ENCODE measurements at places on chromosomes 7 and 10. TPM values are rescaled to one million over a fixed set of nuclear protein-coding genes. Genes with fewer than 3 reads are reported as not detected.
A peak's percentile ranks its signal among the peaks of the same experiment; 100 is the strongest.

- DNase-seq: no peak
These were observed 5.3 kb upstream of the ARPC1A start for GRCh38 chr7:99320371-99320770.

- DNase-seq: no peak
These were observed 222.8 kb downstream of the TNS3 start for GRCh38 chr7:47358944-47359588.

GRCh38 chr7:26151096-26151495 is 902 bp upstream of the NFE2L3 start:
- DNase-seq: no peak

GRCh38 chr10:67936416-67936815 is 52.0 kb downstream of the SIRT1 start:
- no peak for DNase-seq

- peak; percentile 47 for DNase-seq
These were observed 195.4 kb downstream of the MAD1L1 start for GRCh38 chr7:2037301-2037807.

DNA sequence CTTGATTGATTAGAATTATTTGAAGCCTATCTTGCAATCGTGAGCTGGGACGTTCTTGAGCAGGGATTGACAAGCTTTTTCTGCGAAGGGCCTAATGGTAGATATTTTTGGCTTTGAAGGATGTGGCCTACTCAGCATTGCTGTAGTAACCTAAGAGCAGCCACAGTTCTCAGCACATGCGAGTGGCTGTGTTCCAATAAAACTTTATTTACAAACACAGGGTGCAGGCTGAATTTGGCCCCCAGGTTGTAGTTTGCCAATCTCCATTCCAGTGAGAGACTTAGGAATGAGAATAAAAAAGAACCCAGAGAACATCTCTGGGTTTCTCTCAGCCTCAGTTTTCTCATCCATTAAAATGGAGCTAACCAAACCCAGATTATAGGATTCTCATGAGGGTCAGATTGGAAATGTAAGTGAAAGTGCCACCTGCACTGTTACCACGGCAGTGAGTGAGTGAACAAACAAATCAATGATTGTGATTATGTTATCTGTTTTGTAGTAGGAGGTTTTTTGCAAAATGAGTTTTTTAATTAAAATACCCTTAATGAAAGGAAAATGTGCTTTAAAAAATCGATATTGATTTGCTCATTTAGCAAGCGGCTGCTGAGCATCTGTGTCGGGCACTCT is 664.0 kb downstream of the SDK1 start:
- DNase-seq: no peak

GRCh38 chr7:51250512-51250911 is 66.1 kb downstream of the COBL start:
- no peak for DNase-seq

DNA sequence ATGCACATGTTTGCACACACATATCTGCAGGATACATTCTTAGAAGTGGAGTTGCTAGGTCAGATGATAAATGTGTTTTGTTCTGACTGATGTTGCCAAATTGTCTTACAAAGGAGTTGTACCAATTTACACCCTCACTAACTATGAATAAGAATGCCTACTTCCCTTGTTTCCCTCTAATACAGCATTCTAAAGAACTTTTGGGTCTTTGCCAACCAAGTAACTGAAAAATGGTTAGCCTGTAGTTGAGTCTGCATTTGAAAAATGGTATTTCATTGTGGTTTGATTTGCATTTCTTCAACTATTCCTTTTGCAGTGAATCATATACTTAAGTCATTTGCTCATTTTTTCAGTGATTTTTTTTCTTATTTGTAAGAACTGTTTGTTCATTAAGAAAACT is 48.4 kb downstream of the TMEM26 start:
- no peak for DNase-seq

DNA sequence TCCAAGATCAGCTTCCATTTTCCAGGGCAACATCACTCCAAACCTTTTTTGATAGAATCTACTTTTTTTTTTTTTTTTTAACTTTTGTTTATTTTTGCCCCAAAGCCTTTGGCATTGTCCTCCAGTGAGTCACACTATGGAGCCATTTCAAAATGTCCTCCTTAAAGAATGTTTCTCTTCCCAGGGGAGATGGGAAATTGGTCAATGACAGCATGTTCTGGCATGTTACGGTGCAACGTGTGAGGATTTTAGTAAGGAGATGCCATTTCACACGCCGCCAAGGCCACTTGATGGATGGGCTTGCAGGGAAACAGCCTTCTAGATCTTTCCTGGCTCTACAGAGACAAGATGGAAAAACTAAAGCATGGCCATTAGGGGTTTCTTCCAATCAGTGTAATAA is 30.7 kb upstream of the TRIL start:
- DNase-seq: no peak

GRCh38 chr10:3538291-3538655 is 246.7 kb downstream of the KLF6 start:
- DNase-seq: no peak

DNA sequence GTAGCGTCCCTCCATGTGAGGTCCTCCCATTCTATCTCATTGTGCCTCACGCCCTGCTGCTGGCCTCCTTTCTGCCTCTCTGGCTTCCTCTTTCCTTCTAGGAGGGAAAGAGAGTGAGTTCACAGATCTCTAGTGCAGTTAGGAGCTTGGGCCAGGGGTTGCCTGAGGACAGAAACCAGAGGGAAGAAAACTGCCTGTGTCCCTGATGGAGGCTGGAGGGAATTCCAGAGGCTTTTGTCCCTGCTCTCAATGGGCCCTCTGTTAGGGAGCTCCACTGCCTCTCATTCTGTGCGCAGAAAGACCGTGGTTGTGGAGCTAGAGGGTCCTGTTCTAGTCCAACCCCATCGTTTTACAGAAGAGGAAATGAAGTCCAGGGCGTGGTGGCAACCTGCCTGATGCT is 4.6 kb downstream of the MARVELD1 start:
- no peak for DNase-seq

GRCh38 chr10:50438049-50438936 is 185.5 kb downstream of the SGMS1 start:
- no peak for DNase-seq

GRCh38 chr10:44182909-44183308 is 202.0 kb downstream of the CXCL12 start:
- no peak for DNase-seq

GRCh38 chr7:140506788-140507464 is 27.6 kb upstream of the MKRN1 start:
- no peak for DNase-seq

- DNase-seq: no peak
These were observed 10.5 kb upstream of the PAX4 start for GRCh38 chr7:127628445-127628844.

DNA sequence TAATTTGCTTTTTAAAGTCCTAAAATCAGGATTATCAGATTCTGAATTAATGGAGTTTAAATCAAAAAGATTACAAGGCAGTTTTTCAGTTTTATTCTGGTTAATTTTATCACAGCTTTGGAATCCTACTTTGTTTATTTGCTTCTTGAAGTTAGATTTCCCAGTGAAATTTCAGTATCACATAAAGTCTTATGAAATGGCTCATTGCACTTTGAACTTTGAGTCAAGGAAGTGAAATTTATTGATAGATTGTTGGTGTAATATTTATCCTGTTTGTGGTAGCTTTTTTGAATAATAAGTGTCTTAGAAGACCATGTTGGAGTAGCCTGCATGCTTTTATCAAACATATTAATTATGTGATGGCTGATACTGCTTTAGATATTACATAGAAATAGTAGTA is 92.6 kb downstream of the PTEN start:
- DNase-seq: no peak

GRCh38 chr10:109115179-109115578 is 808.1 kb downstream of the XPNPEP1 start:
- no peak for DNase-seq

GRCh38 chr10:119640875-119641526 is 10.2 kb upstream of the BAG3 start:
- no peak for DNase-seq

- no peak for DNase-seq
These were observed 56.3 kb upstream of the ZNF92 start for GRCh38 chr7:65317372-65317771.

GRCh38 chr10:52818019-52818418 is 45.4 kb upstream of the MBL2 start:
- DNase-seq: no peak

The SDHAF3 gene
- 30.2 TPM for total RNA-seq

The NOLC1 gene
- total RNA-seq: 206 TPM

The GPR146 gene
- total RNA-seq: 4.7 TPM

The CRHR2 gene
- total RNA-seq: not detected

The DPY19L1 gene
- total RNA-seq: 6.9 TPM

The CRPPA gene
- total RNA-seq: 1.0 TPM

The FGFR2 gene
- total RNA-seq: not detected

The PRR15 gene
- total RNA-seq: not detected
